ENCODE measurements at places on chromosomes 7 and 10.

GRCh38 chr7:73730485-73730884 lies 8.1 kb downstream of the ABHD11 start:
- no peak for DNase-seq

DNA sequence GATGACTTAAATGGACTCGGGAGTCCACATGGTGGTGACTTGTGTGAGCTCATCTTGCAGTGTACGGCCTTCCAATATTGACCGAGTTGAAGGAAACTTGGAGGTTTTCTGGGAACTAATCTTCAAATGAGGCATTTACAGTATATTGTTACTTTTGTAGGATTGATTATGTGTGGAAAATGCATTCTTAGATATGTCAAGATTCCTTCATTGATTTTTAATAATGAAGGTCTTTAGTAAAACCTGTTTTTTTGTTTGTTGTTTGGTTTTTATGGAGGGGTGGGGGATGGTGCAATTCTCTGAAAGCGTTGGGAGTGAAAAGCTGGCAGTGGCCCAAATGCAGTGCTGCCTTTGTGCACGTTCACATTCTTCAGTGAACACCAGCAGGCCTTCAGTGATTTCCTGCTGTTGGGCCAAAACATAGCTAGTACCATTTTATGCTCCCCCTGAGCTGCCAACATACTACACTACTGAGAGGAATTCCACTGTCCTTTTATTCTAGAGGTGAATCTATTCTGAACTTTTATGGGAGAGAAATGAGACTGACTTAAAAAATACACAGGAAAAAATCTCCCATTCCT lies 50.4 kb downstream of the CCNY start:
- DNase-seq: no peak

DNA sequence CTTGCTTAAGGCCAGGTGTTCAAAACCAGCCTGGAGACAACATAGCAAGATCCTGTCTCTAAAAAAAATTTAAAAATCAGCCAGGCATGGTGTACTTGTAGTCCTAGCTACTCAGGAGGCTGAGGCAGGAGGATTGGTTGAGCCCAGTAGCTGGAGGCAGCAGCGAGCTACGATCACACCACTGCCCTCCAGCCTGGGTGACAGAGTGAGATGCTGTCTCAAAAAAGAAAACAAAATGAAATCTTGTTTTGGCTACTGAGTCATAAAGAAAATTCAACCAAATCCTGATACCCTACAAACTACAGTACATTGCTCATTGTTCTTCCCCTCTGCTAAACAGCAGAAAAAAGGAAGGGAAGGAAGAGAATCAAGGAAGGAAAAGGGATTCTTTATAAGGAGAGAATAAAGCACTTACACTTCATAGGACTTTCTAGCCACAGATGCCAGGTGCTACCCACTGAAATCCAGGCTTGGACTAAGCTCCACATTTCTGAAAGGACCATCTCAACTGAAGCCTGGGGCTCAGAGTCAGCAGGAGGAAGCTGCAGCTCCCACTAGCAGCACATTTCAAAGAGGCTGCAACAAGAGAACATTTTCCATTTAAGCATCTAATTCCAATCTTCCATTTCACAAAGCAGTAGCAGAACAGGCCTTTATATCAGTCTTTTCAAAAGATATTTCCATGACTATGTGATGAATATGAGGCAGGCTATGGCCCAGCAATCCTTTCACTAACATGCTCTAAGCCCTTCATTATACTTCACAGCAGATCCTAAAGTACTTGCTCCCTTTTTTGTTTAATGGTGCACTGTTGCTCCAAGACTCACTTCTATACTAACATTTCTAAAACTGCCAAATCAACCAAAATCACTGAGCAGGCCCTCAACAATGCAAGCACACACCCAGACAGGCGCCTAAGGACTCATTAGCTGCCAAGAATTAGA lies 13.5 kb downstream of the TNPO3 start:
- no peak for DNase-seq

DNA sequence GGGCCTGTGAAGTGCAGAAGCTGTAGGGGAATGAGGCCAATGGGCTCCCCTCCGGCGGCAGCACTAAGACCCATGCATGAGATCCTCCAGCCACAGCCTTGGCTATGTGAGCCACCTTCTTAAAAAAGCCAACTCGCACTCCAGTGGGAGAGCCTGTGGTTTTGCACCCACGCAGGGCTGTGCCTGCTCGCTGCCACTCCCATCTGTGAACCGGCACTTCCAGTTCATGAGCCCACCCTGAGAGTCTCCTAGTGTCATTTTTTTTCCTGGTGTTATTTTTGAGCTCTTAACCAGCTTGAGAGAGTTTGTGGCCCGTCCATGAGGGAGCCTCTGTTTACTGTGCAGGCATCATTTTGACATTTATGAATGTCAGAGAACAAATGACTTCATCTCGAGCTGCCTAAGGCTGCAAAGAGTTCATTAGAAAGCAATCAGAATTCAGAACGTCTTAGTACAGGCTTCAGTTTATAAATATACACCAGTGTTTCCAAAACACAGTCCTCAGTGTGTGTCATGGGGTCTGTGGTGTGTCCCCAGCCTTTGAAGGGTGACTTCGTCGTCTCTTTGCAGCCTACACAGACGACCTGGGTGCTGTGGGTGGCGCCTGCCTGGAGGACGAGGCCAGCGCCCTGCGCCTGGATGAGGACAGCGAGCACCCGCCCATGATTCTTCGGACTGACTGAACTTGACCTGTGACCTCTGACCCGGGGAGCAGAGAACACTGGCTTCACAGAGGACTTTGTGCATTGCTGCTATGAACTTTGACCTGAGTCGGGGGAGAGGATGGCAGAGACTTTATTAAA lies 40.4 kb downstream of the WIPI2 start:
- DNase-seq: no peak
